Myometrial cell (primary cell): ENCODE measurements at places on chromosomes 2 and 18. TPM values are rescaled to one million over a fixed set of nuclear protein-coding genes. Genes with fewer than 3 reads are reported as not detected.

The FBXO48 gene
- total RNA-seq, result 0.29 and 0.35 TPM in 2 replicates

The ACTR1B gene
- 92.0 and 93.4 TPM in 2 replicates for total RNA-seq

The CNTNAP5 gene
- not detected in 2 replicates for total RNA-seq

The FBXO11 gene
- 29.1 and 35.4 TPM in 2 replicates for total RNA-seq

The ZNF24 gene
- 16.1 and 21.4 TPM in 2 replicates for total RNA-seq
